Lung (tissue), 17 donors: ENCODE measurements at places on chromosomes 16 and 17.

- peak; percentile 77 for DNase-seq
These were observed 164.4 kb upstream of the GSE1 start for GRCh38 chr16:85448557-85449190.

GRCh38 chr16:14501331-14502255 lies 128.5 kb downstream of the PARN start:
- peak; percentile 88 for DNase-seq

DNA sequence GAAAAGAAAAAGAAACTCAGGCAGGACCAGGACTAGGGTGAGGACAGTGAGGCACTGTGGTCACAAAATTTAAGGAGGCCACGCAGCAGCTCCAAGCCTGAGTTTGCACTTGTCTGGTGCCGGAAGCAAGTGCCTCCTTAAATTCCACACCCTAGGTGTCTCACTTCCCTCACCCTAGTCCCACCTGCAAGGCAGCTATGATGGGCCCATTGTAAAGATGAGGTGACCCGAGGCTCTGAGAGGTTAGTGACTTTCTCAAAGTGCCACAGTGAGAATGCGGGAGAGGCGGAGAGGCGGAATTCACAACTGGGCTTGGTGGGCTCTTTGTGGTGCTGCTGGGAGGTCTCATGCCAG lies 21.5 kb upstream of the EEF2K start:
- no peak for DNase-seq

DNA sequence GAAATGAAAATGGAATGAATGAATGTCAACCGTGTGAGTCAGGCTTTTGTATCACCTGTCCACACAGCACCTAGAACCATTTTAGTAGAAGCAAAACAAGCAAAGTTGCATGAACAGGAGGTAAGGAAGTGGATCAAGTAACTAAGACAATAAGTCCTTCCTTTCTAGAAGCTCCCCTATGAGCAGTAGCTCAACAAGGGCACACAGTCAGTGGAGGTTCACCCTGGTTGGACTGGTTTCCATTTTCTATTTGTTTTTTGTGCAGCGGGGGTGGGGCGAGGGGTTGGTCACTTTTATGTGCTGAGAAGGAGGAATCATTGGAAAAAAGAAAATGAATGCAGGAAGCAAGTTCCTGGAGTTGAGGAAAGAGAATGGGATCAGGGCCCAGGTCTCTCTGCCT lies 4.0 kb upstream of the HSBP1 start:
- DNase-seq: peak; percentile 20

DNA sequence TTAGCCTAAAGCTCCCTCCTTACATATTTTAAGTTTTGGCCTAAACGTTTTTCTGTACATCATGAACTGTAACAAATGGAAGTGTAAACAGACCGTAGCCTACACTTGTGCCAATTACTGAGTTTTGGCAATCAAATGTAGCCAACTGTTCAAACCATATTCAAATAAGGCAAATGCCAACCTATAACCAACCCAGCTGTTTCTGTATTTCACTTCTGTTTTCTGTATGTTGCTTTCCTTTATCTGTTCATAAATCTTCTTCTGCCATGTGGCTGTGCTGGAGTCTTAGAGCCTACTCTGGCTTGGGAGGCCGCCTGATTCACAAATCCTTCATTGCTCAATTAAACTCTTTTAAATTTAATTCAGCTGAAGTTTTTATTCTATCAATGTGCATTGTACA lies 6.9 kb upstream of the C16orf78 start:
- no peak for DNase-seq

GRCh38 chr17:77790143-77790829 lies 168.2 kb upstream of the TNRC6C start:
- no peak for DNase-seq

- no peak for DNase-seq
These were observed 2.9 kb downstream of the ACSF2 start for GRCh38 chr17:50428831-50429424.

- DNase-seq: no peak
These were observed 409 bp downstream of the ACSF2 start for GRCh38 chr17:50426472-50426782.

GRCh38 chr17:42659079-42659931 lies at the start of gene TUBG2:
TUBG2 (plus strand) TSS chr17:42659284; CDS start chr17:42659504, 220 bp downstream.
- peak; percentile 94 for DNase-seq

- peak; percentile 17 for DNase-seq
These were observed 15.7 kb upstream of the BAHCC1 start for GRCh38 chr17:81379523-81379942.

GRCh38 chr17:60392845-60393702 lies 1.1 kb upstream of the USP32 start:
- peak; percentile 43 for DNase-seq

DNA sequence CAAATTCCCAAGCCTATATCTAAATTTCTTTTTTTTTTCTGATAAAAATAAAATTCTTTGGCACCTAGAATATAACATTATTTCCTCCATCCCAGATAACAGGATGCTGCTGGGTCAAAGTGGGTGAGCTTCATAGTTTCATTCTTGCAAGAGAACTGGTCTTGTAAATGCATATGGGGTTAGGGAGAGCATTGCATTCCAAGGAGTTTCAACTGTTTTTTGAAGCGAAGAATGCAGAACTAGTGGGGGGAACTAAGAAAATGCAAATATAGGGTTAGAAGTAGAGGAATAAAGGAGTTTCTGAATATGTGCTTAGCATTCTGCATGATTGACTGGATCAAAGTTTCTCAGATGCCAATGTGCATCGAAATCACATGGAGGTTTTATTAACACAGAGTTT lies 347.2 kb upstream of the XYLT1 start:
- DNase-seq: no peak

GRCh38 chr16:87414251-87414680 lies 22.1 kb downstream of the MAP1LC3B start:
- DNase-seq: no peak

DNA sequence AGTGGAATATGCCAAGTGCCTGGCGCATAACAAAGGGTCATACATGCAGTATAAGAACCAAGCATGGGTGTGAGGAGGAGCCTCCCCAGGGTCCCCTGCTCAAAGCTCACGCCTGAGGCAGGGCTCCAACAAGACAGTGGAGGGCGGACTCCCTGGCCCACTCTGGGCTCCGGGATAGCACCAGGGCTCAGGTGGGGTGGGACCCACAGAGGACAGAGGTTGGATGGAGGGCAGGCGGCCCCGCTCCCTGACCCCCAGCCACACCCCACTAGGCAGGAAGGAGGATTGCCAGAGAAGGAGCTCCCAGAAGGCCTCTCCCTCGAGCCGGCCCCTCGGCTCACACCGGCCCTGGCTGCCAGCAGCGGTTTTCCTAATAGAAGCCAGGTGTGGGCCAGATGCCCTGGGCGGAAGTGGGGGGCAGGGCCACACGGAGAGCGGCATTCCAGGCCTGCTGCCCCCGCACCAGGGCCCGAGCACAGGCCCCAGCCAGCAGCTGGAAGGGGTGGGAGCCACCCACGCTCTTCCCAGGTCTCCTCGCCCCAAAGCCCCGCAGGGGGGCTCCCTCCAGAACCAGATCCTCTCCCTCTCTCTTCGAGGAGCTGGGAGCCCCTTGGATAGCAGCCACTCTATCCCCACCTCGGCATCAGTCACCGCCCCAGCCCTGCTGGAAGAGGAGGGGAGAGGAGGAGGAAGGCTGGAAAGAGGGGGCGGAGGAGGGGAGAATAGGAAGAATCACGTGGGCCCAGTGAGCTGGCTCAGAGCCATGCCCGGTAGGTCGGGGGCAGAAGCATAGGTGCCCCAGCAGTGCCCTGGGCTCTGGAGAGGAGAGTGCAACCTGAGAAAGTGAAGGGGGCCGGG lies 21.0 kb downstream of the VASN start:
- DNase-seq: peak; percentile 78

DNA sequence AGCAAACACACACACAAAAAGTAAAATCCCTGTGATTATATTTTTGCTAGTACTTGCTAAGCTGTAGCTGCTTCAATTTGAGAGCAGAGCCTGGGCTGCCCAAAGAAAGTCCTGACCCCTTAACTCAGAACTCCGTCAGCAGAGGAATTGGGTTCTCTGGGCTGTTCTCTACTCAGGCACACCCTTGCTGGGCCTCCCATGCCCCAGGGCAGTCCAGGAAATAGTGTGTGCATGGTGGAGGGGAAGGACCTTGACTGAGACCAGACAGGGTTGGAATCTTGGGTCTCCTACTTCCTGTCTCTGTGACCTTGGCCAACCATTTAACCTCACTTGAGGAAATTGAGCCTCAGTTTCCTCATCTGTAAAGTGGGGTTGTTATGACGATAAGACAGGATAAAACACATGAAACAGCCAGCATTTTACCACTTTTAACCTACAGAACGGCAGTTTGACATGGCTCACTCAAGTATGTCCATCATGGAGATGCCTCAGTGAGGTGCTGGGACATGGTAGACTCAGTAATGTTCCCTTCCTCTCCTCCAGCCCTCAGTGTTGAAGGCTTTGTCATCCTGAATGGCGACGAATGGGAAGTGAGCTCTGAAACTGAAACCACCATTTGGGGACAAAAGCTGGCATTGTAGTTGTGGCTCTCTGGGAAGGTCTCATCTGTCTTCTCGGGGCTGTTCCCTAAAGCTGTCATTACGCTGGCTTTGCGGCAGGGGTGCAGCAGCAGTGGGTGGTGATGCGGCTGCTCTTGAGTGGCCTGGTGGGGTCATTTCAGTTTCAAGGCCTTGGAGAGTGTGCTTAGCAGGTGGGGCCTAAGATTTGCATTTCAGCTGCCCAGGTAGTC lies 74.9 kb downstream of the CMIP start:
- DNase-seq: no peak

GRCh38 chr17:28247671-28248555 lies 71.1 kb upstream of the TMEM97 start:
- DNase-seq: no peak

- DNase-seq: peak; percentile 25
These were observed 108.9 kb downstream of the ENGASE start for GRCh38 chr17:79183293-79184158.

- no peak for DNase-seq
These were observed 379.8 kb downstream of the UTP18 start for GRCh38 chr17:51640108-51640622.

- no peak for DNase-seq
These were observed 445.3 kb upstream of the TOM1L1 start for GRCh38 chr17:54455251-54455868.

DNA sequence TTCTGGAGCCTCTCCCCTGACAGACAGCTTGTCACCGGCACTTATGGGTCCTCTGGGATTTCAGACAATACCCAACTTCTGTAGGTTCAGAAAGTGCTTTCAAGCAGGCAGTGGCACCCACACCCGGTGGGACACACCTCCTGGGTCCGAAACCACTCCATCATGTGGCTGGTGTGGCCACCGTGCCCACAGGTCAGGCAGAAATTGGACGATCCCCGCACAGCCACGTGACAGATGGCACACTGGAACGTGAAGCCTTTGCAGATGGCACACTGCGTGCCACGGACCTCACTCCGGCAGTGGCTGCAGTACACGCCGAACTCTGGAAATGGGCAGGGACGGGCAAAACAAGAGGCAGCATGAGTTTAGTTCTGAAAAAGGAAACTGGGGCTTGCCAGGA lies 99.5 kb upstream of the FA2H start:
- no peak for DNase-seq

DNA sequence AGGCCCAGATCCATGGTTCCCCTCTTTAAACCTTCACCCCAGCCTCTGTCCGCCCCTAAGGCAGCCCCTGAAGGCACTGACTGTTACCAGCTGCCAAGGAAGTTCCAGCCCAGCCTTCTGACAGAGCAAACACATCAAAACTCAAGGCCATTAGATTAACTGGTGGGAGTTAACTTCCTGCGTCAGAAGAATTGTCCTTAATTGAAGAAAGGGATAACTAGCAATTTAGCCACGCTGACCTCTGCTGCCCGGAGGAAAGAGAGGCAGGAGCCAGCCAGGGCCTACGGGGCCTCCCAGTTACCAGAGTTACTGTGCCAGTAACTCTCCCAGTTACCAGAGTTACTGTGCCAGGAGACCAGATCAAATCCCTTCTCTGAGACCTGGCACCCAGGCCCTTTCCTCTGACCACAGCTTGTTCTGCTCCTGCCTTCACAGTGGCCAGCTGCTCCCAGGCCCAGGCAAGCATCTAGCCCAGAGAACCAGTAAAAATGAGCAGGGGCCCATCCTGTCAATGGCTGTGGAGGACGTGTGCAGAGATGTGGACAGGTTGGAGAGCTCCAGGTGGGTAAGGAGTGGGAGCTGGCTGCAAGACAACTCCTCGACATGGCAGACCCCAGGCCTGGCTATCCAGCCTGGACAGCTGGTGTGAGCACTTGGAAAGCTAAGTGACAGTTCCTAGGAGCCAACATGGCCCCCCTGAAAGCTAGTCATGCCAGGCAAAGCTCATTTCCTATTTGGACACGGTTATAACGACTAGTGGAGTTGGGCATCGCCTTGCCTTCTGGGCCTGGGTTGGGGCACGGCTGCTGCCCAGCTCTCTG lies 2.8 kb upstream of the PITPNM3 start:
- peak; percentile 57 for DNase-seq

- DNase-seq: no peak
These were observed 121.1 kb upstream of the HSBP1 start for GRCh38 chr16:83686726-83687125.

- DNase-seq: peak; percentile 19
These were observed 40.6 kb upstream of the XYLT1 start for GRCh38 chr16:17511340-17511739.

GRCh38 chr17:57861000-57861789 lies 11.4 kb upstream of the MRPS23 start:
- DNase-seq: peak; percentile 61

DNA sequence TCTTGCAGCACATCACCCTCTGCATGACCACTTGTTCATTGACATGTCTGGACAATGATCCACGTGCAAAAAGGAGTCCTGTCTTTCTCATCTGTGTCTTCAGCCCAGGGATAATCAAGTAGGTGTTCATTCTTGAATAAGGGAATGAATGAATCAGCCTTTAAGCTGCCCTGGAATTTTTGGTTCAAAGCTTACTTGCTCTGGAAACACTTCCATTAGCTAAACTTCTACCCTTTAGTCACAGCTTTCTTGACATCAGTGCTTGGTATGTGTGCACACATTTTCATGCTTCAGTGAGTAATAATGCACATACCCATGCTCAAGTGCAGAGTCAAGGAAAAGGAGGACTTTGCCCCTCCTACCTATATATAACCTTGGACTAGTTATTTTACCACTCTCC lies 103.0 kb upstream of the CDH13 start:
- no peak for DNase-seq

- peak; percentile 65 for DNase-seq
These were observed 47.2 kb downstream of the ANKRD11 start for GRCh38 chr16:89442990-89443726.

DNA sequence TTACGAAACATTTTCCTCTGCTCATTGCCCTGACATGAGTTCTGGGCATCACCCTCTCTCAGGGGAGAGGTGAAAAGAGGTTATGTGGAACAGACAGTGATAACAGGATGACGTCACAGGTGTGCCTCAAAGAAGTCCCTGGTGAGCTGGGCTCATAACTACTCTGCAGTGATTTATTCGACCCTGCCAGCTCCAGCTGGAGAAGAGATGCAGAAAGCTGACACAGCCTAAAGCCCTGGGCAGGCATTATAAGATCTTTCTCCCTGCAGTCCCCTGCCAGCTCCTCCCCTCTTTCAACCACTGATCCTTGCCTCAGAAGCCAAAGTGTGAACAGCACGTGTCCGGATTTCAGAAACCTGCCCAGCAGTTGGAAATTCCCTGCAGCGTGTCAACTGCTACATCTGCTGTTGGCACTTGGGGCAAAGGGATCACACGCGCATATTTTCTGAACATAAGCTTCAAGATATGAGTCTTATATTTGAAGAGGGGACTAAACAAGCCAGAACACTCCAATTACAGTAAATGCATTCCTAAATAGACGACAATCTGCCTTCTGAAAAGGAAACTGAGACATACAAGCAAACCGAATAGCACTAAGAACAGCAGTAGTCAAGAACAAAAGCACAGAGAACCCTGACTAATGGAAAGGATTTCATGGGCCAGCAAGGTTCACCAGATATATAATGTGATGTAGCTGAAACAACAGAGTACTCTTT lies 80.5 kb downstream of the SMG6 start:
- peak; percentile 73 for DNase-seq

GRCh38 chr17:34851961-34852540 lies 109.2 kb downstream of the CCT6B start:
- no peak for DNase-seq
